Effector memory CD4-positive, alpha-beta T cell (primary cell): ENCODE measurements at places on chromosomes 12 and 14.

DNA sequence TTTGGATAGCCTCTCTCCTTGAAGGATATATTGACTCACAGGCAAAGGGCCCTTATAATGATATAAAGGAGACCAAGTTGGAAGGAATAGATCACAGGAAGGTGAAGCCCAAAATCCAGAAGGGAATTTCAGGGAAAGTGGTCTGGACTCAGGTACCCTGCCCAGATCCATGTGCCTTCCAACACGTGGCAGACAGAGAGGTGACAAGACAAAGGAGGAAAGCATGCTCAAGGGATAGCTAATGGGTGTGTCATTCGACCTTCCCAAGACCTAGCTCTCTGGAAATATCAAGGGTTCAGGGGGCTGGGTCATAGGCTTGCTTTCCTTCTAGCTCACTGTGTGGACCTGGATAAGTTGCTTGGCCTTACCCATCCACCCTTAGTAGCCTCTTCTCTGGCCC lies 214.3 kb downstream of the ZFP36L1 start:
- no peak for DNase-seq

DNA sequence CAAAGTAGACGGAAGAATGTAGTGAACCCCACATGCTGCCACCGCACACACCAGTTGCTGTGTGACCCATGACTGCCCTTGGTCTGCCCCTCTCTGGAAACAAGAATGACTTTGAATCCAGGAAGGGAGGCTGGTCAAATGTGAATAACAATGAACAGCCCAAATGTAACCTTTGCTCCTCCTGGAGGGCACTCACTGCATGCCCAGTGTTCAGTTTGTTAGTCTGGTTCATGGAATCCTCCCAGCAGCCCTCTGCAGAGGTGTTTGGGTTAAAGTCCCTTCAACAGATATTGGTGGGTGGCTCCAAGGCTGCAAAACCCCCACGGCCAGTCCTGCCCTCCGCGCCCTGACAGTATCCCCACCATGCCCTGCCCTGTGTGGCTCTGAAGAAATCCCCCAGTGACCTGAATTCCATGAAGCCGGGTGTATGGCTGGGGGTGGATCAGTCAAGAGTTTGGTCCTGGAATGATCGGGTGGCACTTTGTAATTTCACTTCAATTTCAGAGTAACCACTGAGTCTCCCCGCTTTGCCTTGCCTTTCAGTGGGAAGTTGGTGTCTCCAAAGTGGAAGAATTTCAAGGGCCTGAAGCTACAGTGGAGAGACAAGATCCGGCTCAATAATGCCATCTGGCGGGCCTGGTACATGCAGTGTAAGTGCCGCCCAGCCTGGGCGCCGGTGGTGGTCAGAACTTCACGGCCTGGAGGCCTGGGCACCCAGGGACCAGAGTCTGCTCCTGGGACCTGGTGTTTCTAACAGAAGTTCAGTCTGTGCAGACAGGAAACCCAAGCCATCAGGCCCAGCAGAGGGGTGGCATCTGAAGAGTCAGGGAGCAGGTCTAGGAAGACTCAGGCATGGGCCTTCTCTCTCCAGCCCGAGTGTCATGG lies 47.1 kb downstream of the IL31 start:
- DNase-seq, result no peak

DNA sequence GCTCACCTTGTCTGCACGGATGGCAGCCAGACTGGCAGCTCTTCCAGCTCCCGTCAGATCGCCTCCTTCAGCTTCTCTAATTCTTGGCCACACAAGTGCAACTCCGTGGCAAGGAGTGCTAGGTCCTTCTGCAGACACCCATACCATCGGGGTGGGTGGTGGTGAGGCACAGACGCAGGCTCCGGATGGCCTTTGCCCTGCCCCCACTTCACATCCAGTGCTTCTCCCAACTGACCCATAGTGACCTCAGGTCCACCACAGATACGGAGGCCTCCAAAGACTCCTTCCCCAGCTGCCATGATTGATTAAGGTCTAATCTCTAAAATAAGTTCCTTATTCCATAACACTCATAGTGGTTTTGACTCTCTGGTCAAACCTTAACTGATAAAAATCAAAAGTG lies 19.9 kb upstream of the CD27 start:
- DNase-seq, result no peak

DNA sequence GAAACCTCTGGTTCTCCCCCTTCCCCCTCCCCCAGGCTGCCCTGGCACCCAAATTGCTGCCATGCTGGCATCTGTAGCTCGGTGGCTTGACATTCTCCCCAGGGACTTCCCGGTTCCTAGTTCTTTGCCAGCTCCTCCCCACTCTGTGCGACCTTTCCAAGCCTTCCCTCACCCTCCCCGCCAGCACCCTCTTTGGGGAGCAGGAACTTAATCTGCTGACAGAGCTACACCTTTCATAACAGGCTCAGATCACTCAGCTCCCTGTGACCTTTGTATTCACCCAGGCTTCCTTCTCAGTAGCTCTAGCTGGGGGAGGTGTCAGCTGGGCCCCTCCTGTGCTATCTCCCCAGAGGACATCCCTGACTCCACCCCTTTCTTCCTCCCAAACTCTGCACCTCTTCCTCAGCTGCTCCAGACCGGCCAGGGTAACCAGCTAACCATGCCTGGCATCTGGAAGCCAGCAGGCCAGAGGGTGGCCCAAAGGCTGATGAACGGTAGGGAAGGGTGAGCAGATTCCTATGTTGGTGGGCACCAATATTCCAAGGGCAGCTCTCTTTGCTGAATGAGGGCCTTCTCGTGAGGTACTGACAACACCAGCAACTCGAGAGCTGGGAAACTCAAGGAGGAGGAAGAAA lies 1.8 kb upstream of the COX14 start:
- no peak for DNase-seq

- DNase-seq, result no peak
Observed at GRCh38 chr12:5396541-5396940, 35.4 kb upstream of the NTF3 start.

DNA sequence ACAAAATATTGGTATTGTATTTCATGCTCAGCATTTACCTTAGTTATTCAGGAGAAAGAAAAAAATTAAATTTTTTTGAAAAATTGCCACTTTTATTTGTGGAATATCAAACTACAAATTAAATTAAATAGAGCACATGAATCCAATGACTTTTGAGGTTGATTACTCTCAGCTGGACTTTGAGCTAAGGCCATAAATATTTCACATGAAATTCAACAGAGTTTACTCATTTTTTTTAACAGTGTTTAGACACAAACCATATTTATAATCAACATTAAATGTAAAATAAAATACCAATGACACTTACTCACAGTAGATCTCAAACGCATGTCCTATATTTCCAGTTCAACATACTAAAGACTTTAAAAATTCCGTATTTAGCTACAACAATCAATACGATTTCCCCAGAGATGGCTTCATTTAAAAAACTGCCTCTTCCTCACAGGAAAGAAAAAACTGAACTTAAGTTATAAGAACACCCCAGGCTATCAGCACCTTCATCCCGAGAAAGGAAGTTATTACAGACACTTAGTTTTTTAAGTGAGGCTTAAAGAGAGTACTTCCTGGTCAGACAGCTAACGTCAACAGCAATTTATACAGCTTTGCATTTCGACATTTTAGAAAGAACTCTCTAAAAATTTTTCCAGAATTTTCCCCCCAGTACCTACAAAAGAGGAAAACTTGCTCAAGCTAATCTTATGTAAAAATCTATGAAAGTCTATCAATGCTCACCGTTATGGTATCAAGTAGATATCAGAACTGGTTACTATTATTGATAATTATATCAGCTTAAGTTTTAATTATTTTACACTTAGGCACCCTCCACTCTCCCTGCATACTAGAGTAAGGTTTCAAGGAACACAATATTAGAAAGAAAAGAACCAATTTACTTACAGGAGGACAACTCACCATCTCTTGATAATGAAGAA lies 13.8 kb downstream of the TAOK3 start:
- no peak for DNase-seq

DNA sequence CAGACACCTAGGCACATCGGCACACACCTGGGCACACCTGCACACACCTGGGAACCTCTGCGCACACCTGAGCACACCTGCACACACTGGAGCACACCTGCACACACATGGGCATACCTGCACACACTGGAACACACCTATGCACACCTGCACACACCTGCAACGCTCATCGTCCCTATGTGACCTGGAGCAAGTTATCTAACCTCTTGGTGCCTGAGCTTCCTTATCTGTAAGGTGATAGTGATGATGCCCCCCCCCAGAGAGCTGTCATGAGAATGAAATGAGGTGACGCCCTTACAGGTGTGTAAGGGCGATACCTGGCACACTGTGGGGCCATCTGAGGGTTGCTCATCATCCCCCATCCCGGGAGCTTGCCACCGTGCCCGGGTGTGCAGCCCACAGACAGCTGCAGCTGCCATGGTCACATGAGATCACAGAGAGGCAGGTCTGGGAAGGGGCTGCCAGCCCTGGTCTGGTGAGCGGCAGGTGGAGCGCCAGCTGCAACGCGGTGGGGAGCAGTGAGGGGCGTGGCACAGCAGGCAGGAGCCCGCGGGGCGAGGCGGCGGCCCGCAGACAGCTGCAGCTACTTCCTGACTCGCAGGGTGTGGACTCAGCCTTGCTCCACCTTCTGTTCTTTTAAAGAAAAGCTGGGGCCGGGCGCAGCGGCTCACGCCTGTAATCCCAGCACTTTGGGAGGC lies 59.9 kb upstream of the FBRSL1 start:
- DNase-seq, result peak; percentile 55

DNA sequence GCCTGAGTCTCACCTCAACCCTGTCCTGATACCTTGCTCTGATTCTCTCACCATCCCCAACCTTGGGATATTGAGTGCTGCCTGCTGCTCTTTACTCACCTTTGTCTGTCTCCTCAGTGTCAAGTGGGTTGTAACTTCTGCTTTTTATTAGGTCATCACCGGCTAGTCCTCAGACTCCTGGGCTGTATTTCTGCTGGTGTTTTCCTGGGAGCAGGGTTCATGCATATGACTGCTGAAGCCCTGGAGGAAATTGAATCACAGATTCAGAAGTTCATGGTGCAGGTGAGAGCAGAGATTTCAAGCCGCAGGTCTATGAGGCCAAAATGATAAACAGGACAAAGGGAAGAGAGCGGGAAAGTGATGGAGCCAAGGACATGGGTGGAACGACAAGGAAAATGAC lies 498 bp downstream of the SLC39A2 start:
- no peak for DNase-seq
